ENCODE measurements at places on chromosomes 6 and 20. TPM values are rescaled to one million over a fixed set of nuclear protein-coding genes. Genes with fewer than 3 reads are reported as not detected.

C20orf96 gene
- total RNA-seq = 10.1 TPM

BPIFB2 gene
- total RNA-seq = not detected

SULF2 gene
- total RNA-seq = 0.33 TPM

TRIM38 gene
- 6.3 TPM for total RNA-seq

DEFB124 gene
- not detected for total RNA-seq

LMBRD1 gene
- total RNA-seq = 21.4 TPM

PARD6B gene
- total RNA-seq = 12.3 TPM

DNA sequence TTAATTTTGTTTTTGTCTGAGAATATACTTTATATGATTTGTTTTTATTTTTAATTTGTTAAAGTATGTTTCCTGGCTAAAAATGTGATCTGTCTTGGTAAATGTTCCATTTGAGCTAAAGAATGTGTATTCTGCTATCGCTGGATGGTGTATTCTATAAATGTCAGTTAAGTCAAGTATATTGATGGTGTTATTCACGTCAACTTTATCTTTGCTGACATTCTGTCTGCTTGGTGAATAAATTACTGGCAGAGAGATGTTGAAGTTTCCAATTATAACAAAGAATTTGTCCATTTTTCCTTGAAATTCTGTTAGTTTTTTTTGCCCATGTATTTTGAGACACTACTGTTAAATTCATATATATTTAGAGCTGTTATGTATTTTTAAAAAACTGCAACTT lies 1131.8 kb upstream of the GJE1 start:
- no peak for DNase-seq

DNA sequence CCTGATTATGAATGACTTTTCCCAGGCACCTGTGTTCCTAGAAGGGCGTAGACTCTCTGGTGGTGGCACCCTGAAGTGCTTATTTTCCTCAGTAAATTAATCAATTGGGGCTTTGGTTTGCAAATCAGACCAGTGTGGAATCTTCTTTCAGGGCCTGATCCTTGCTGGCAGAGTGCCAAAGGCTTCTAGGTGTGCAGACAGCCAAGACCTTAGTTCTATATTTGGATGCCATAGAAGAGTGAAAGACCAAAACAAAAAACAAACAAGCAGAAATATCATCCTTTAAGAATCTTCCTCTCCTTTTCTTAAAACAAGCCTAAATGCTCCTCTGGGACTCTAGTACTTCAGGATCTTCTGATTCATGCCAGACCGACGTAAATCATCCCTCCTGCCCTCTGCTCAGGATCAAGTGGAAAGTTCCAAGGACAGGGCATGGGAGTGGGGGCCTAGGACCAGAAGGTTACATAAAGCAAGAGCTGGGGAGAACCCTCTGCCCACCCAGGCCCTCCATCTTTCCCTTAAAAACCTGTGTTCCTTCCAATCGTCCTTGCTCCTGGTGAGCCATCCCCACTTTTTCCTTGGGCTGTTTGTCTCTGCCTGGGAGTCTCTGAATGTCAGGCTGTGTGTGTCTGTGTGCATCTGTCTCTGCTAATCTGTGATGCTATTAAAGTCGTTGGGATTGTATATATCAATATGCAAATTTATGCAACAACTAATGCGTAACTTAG lies 70.5 kb upstream of the MYLIP start:
- peak; percentile 44 for DNase-seq

DNA sequence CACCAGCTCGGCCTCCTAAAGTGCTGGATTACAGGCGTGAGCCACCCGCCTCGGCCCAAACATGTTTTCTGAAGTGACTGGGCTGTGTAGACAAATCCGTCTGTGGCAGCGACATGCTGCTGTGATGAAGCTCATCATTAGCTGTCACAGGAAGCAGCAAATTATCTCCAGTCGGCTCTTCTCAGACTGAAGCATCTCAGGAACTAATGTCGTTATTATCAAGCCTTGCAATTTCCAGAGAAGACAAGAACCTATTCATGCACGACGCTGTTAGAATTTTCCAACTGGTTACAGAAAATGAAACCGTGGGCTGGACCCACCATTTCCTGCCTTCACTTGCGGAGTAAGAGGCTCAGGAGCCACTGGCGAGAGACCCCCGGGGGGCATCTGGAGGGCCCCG lies 17.1 kb upstream of the NTSR1 start:
- DNase-seq = no peak

GRCh38 chr6:32148289-32149091 lies 3.2 kb downstream of the PRRT1 start:
- peak; percentile 47 for DNase-seq

DNA sequence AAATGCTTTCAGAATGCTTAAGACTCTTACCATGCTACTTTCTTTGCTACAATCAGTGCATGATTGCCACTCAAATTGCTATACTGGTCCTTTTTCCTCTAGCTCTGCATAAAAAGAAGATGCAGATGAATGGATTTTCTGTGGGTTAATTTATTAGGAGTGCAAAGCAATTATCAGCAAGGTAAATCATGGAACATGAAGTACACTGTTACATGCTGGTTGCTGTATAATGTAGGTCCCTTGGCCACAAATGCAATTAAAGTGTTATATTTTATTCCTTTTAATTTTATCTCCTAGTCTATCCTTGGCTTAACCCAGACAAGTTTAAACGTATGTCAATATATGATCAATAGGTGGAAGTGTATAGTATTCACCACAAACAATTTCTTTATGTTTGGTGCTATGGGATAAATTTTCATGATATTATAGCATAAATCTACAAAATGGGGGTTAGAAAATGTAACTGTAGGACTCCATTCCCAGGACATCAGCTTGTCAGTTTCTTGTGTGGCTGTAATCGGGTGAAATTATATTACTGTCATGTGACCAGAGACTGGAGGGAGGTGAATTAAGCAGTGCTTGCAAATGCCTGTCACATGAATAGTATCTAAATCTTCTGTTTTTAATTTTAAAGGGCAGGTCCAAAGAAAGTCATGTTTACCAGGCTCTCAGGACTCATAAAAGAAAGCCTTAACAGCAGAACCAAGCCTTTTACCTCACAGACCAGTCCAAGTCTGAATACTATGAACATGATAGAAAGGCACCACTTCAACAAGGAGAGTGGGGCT lies 176.9 kb upstream of the ID4 start:
- no peak for DNase-seq

- no peak for DNase-seq
These were observed 205.2 kb upstream of the MARCKS start for GRCh38 chr6:113651920-113652319.

DNA sequence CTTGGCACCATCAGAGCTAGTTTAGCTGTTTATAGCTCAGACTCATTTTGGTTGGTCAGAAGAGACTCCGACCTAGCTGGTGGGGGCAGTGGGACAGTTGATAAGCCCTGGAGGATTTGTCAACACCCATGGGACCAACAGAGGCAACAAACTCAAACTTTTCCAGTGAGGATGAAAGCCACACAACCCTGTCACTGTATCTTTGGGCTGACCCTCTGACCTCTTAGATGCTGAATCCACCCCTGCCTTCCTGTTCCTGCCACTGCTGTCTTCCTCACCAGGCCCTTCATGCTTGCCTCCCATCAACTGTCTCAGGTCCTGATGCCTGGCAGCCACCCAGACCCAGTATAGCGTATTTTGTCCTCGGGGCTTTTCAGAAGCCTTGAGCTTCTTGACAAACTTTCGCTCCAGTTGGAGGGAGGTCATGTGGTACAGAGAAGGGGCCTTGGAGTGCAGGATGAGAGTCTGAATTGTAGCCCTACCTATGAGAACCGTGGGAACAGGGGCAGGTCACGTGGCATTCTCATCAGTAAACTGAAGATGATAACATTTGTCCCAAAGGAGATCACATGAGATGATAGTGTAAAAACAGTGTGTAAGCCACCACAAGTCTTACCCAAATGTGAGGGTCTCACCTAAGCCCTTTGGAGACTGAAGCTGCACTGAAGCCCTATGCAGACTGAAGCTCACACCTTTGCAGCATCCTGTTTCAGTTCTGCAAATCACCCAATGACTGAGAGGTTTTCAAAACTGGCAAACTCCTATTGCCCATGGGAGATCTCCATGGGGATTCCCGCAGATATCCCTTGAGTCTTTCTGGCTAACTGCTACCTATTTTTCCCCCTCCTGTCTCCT lies 72.0 kb upstream of the F13A1 start:
- DNase-seq = no peak

DNA sequence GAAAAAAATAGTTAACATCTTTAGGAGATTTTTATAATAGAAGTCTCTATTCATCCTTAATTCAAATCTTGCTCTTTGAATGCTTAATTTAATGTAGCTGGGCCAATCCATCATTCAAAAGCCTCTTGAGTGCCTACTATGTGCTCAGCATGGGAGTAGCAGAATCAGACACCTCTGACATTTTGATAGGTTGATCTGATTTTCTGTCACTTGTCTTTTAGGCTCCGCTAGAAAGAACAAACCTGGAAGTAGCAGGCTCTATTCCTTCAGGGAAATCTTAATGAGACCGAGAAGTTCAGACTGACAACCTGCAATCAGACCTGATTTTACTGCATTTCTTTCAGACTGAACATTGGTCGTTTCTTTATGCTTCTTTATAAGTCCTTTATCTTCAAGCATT lies 588.6 kb upstream of the MANEA start:
- DNase-seq = no peak

- peak; percentile 3 for DNase-seq
These were observed 1.8 kb downstream of the TREM1 start for GRCh38 chr6:41284726-41285125.

DNA sequence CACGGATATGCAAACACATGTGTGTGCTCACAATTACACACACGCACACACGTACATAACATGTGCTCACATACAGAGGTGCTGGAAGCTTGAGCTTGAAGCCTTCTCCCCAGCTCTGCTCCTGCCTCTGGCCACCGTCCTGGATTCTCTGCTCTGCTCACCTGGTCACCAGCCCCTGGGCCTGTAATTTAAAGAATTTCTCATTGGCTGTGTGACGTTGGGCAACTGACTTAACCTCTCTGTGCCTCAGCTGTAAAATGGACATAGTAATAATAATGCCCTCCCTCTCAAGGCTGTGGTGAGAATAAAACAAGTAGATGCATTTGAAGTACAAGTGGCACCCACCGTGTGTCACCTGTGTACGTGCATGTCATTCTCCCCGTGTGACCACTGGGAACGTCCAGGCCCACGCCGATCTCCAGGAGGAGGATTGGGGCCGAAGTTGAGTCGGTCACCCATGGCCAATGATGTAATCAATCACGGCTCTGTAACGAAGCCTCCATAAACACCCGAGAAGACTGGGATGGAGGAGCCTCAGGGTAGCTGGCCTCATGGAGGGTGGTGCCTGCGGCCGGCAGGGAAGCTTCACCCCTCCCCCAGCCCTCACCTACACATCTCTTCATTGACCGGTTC lies 160.9 kb upstream of the AFDN start:
- no peak for DNase-seq

- no peak for DNase-seq
These were observed 3.6 kb downstream of the ATG5 start for GRCh38 chr6:106321940-106322339.

DNA sequence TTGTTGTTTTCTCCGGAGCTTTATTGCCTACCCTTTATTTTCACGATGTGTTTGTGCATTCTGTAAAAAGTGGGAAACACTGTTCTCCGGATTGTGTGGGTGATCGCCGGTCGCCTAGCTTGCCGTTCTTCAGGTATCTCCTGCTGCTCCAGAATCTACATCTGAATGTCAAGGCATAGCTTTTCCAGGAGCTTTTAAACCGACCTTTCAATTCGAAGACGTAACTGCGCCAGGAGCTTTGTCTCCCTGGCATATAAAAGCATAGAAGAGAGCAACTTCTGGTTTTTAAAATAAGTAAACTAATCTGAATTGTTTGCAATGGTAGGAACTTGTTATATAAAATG lies 96.0 kb downstream of the HFE start:
- no peak for DNase-seq

DNA sequence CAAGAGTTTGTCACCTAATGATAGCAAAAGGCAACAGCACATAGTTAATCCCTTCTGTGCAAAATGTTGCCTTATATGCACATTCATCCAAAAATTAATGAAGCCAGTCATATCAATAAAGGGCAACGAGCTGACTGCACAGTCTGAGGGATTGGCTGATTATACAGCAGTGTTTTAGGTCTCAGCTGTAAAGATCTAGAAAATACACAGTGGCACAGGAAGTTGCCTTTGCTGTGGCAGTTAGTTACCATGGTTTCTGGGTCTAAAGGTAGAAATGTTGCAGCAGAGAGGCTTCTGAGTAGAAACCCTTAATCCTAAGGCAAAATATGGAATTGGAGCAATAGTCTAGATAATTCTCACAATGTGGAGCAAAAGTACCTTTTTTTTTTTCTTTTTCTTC lies 89.7 kb downstream of the SMPDL3A start:
- DNase-seq = no peak

- no peak for DNase-seq
These were observed 1027.4 kb upstream of the FLRT3 start for GRCh38 chr20:15364781-15365180.

GRCh38 chr6:149336609-149336928 lies 19.1 kb downstream of the TAB2 start:
- no peak for DNase-seq

- DNase-seq = no peak
These were observed 20.3 kb downstream of the BCKDHB start for GRCh38 chr6:80126657-80127345.

DNA sequence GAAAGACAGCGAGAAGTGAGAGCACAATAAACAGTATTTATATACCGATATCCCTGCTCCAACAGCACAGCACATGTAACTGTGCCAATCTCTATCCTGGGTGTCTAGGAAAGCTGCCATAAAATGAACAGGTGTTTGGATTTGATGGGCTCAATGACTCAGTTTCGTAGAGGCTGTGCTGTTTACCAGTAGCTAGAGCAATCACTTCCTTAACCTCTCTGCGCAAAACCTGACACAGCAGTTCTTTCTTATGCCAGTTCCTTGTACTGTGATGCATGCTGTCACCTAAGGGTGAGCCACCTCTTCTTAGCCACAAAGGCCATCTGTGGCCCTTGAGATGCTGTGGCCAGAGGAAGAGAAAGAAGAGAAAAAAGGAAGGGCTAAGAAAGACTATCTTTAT lies 59.3 kb downstream of the SHPRH start:
- no peak for DNase-seq

DNA sequence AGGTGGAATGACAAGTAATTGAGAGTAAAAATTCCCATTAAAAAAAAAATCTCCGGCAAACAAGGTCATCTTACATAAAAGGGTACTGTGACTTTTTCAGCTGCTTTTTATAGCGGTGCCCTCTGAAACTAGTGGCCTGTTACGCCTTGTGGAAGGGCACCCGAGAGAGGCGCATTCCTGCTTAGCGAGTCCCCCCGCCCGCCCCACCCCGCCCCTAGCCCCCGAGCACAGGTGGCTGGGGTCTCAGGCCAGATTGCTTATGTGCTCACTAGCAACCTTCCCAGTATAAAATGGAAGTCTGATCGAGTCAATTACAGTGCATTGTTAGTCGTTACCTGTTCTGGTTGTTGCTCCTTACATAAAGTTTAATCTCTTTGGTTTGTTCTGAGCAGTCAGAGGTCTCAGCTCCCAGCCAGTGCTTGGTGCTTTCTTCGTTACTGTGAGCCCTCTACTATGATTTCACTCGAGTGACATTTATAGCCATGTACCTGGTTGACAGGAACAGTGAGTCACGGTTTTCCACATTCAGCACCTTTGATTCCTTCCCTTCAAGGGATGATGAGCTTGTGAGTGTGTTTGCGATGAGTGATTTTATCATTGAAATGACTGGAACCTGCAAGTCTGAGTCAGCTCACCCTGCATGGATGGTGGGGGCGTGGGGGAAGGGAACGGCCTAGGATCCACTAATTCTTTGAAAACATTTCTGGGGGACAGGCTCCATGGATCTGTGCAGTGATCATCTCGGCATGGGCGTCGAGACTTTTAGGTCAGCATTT lies 47.6 kb downstream of the ZDHHC14 start:
- peak; percentile 45 for DNase-seq

Measured in K562 (cell line).